ENCODE measurements at places on chromosomes 2 and 18. TPM values are rescaled to one million over a fixed set of nuclear protein-coding genes. Genes with fewer than 3 reads are reported as not detected.

- DNase-seq: no peak
Measured at GRCh38 chr18:67043276-67043675, 439.4 kb upstream of the CDH19 start.

The SCN9A gene
- 1.9 TPM for total RNA-seq

The CAPN14 gene
- total RNA-seq: 316 TPM

DNA sequence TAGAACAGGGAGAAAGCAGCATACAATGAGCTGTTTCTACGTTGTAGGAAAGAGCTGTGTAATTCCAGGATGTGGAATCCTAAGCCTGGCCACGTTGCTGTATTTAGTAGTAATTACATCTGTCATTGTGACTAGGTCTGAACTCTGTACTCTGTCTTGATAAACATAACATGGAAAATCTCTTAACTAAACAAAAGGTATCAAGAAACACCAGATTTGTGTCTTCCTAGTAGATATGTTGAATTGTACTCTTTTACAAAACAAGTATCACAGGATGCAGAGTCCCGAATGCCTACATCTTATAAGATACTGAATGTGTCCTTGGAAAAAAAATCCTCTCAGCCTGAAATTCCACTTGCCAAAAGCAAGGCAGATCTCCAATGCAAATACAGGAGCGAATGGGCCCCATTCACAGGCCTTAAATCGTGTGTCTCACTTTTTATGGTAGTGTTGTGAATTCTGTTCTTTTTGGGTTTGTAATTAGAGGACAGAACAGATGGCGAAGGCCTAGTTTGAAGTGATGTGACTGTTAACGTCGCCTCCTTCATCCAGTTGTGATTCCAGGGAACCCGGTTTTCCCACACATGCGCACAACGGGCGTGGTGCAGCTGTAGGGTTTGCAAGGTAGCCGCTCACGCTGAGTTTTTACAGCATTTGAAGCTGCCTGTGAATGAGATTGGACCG is 246.5 kb downstream of the GBX2 start:
- no peak for DNase-seq

- no peak for DNase-seq
Measured at GRCh38 chr2:226791056-226791486, 8.5 kb downstream of the IRS1 start.

The PPM1G gene
- 66.6 TPM for total RNA-seq

DNA sequence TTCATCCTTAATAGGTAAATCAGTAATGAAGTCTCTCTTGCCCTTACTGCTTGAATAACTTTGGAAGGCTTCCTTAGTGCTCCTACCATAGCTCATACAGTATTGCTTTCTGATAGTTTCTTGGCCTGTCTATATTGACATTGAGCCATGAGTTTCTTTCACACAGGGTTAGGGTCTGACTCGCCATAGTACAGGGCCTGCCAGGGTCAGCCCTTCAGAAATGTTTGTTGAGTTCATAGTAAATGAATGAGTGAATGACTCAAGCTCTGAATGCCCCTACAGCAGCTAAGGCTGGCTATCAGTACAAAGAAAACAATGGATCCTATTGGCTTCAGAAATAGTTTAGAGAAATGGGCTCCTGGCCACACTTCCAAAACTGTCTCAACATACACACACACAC is 65.0 kb upstream of the LRATD1 start:
- DNase-seq: no peak

- no peak for DNase-seq
Measured at GRCh38 chr2:79511320-79511951, 1.4 kb upstream of the CTNNA2 start.

DNA sequence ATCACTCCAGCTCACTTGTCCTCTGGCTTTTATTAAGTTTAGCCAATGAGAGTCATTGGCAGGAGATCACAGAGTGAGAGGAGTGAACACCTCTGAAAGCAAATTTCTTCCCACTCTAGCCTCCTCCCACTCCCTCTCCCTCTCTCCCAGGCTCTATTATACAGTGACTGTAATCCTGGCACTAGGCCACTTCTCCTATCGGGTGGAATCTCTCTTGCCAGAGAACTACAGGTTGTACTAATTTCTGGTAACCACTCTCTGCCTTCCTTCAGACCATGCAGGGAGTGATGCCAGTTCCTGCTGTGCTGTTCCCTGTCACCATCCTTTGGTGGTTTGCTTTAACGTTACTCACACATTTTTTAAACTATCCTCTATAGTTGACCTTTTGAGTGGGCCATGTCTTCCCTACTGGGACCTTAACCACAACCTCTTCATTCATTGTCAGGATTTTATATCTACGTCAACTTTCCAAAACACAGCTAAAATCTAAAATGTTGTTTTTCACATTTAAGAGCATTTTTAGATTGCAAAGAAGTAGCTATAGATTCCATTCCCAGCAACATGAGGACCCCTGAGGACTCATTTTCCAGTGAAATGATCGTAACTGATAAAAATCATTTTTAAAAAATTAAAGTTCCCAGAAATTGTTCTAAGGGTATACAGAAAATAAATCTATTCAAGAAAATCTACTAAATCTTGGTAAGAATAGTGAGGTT is 217.1 kb downstream of the MREG start:
- no peak for DNase-seq

The PIEZO2 gene
- 7.4 TPM for total RNA-seq

- no peak for DNase-seq
Measured at GRCh38 chr18:69830189-69830588, 117.5 kb downstream of the CD226 start.

DNA sequence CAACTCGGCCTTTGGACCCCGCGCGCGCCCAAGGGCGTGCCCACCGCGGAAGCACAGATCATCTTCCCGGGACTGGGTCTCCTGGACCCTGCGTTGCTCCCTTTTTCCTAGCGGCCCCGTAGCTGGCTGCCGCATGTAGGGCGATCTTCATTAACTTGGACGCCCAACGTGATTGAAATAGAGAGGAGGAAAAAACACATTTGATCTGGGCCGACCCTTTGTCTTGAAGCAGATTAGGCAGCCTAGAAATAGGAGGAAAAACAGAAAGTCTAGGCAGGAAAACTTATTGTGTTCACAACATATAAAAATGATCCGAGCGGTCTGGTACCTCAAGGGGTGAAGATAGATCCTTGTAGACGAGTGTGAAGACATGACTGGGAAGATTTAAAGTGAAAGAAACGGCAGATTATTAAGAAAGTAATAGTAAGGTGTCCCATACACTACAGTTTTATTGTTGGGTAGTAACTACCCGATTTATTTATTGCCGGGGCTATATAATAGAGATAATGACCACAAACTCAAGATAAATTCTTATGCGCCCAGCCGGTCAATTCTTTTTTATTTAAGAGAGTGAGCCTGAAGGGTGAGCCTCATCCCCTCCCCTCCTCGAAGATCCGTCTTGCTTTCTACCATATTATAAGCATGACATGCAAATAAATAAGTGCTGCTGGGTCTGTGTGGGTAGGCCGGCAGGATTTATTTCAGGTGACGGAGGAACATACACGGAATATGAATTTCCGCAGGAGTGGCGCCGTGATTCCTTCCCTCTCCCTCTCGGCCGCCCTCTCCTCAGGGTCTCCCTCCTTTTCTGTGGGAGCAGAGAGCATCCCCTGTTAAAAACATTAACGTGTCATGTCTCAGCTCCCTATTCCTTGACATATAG is 147.4 kb downstream of the MEIS1 start:
- DNase-seq: no peak

- no peak for DNase-seq
Measured at GRCh38 chr2:57542081-57542480, 504.5 kb upstream of the VRK2 start.
